Nephron progenitor cell (in vitro differentiated cells): ENCODE measurements at places on chromosomes 11 and 22.

GRCh38 chr11:110901441-110901840 is 189.2 kb upstream of the ARHGAP20 start:
- DNase-seq, result no peak

- DNase-seq, result no peak
These were observed 34.7 kb downstream of the DDIAS start for GRCh38 chr11:82936261-82936660.

DNA sequence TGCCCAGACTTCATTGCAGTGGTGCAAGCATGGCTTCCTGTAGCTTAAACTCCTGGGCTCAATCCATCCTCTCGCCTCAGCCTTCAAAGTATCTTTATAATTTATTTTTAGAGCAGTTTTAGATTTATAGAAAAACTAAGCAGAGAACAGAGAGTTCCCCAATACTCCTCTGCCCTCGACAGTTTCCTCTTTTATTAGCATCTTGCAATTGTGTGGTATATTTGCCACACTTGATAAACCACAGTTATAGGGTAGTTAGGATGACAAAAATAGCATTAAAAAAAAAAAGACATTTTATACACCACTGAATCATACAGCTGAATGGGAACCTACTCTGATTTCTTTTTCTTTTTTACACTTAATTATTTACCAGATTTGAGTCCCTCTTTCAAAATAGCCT is 31.2 kb downstream of the MS4A2 start:
- DNase-seq, result no peak

- no peak for DNase-seq
These were observed 1.1 kb upstream of the NECTIN1 start for GRCh38 chr11:119729951-119730613.

- DNase-seq, result no peak
These were observed 24.6 kb downstream of the OTOG start for GRCh38 chr11:17571431-17572358.

- no peak for DNase-seq
These were observed 17.0 kb downstream of the YDJC start for GRCh38 chr22:21612858-21613257.

GRCh38 chr22:24432059-24432853 is 4.9 kb downstream of the ADORA2A start:
- no peak for DNase-seq

DNA sequence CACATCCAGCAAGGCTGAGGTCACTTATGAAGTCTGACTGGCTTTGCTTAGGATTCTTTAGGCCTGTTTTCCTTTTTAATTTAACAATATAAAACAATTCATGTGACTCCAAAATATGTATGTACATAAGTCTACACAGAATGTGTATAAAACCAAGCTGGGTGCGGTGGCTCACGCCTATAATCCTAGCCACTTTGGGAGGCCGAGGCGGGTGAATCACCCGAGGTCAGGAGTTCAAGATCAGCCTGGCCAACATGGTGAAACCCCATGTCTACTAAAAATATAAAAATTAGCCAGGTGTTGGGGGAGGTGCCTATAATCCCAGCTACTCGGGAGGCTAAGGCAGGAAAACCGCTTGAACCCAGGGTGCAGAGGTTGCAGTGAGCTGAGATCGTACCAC is 83.1 kb downstream of the SHANK2 start:
- DNase-seq, result no peak

DNA sequence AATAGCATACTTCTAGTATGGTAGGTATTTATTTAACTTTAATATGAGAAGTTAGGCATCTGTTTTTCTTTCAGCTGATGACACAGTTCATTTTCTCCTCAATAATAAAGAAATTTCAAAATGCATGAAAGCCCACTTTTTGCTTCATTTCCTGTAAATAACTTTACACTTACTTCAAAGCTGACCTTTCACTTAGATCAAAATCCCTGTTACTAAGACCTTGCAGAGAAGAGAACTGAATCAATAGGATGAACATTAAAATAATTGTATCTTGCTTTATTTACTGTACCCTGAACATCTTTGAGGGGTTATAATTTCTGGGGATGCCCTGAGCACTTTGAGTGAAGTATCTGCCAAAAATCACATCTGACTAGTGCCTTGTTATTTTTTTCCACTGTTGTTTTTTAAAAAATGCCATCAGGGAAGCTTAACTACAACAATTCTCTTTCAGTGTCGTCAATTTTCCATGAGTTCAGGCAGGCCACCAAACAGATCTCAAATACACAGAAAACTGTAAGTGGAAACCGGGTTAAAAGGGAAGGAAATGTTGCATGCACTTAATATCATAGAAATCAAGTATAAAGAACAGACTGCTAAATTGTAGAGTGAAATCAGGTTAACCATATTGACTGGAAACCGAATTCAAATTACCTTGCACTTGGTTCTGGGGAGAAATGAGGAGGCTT is 206.2 kb downstream of the MAML2 start:
- no peak for DNase-seq

DNA sequence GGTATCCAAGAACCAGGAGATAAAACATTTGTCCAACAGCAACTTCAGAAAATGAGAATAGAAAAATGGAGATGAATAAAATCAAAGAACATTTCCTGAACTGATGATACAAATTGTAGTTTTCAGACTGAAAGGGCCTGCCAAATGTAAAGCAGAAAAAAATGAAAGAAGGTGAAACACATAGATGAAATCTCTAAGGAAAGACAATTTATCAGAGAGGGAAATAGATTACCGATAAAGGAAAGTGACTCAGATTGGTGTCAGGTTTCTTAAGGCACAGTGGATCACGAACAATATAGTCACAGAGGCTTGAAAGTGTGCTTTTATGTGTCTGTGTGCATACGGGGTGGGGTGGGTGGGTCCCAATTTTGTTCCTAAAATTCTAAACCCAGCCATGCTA is 4.1 kb upstream of the STT3A start:
- DNase-seq, result no peak

- DNase-seq, result no peak
These were observed 68.4 kb downstream of the MYEOV start for GRCh38 chr11:69362315-69362714.

DNA sequence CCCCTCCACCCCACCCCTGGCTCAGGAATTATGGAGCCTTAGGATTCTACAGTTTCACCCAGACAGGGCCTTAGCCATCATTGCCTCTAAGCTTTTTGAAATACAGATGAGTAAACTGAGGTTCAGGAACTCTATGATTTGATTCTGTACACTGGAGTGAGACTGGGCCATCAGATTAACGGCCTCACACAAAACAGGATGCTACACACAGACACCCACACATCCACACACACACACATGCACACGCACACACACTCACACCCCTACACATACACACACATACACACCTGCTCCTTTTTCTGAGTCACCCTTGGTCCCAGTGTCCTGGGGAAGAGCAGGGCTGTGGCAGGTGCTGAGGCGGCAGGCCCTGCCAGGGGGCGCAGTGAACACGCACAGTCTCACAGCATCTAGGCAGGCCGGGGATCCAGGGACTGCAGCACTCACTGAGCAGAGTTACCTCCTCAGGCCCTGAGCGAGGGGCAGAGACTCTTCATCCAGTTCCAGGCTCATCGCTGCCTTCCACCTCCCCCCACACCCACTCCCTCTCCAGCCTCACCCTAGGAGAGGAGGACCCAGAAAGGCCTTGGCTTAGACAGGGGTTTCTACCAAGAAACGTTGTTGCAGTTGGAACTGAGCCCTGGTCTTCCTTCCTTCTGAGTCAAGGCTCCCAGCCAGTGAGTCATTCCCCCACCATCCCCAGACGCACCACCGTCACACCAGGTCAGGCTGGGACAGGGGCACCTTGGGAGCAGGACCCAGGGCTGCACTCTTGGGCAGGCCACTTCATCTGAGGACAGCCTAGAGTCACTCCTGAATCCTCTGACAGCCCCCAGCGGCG is 89.8 kb upstream of the PARVA start:
- DNase-seq, result peak; percentile 69

DNA sequence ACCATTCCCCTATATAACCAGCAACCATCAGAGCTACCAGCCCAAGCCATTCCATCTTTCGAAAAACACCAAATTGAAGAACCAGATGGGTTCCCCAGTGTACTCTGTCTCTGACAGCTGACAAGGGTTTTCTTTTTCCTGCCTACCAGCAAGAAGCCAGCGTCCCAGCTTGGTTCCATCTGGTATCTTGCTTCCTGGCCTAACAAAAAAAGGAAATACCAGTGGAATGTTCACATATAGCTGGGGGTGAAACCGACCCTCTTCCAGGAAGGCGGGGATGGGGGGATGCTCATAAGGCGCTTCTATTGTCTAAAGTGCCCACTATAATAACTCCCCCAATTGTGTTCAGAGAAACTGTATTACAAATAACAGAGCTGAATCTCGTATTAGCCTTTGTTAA is 172.3 kb downstream of the LDLRAD3 start:
- no peak for DNase-seq
